ENCODE measurements at places on chromosomes 2 and 18.

DNA sequence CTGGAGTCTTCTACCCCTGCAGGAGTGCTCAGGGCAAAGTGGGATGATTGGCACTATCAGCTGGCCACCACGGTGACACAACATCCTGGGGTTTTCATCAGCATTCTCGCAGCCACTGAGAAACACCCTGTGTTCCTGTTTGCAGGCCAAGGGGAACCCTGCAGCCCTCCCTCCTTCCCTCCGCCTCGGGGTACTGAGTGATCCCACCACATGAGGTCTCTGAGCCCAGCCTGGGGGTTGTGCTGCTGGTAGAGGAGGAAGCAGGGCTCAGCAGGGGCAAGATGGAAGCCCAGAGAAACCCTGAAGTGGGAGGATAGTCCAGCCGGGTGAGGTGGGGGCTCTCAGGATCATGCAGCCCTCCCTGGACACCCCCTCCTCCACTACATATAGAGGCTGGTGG lies at the start of gene OXER1:
OXER1 (minus strand) TSS at position 40 of the 400 bp plus-strand sequence. CDS start 73 bp downstream, outside the sequence.
- DNase-seq, result no peak

GRCh38 chr2:223669453-223670225 lies 67.5 kb upstream of the SCG2 start:
- no peak for DNase-seq

- no peak for DNase-seq
Observed at GRCh38 chr2:214034417-214034816, 376.4 kb upstream of the VWC2L start.

- no peak for DNase-seq
Observed at GRCh38 chr2:212949786-212950185, 201.6 kb downstream of the IKZF2 start.

- DNase-seq, result peak; percentile 16
Observed at GRCh38 chr2:66494708-66495107, 59.8 kb downstream of the MEIS1 start.

All from HepG2 (cell line).